ENCODE measurements at places on chromosomes 1 and 21.

GRCh38 chr21:45326169-45326851 lies 38.6 kb upstream of the POFUT2 start:
- DNase-seq, result no peak

- DNase-seq, result no peak
Measured at GRCh38 chr1:246218686-246219085, 288.4 kb downstream of the SMYD3 start.

DNA sequence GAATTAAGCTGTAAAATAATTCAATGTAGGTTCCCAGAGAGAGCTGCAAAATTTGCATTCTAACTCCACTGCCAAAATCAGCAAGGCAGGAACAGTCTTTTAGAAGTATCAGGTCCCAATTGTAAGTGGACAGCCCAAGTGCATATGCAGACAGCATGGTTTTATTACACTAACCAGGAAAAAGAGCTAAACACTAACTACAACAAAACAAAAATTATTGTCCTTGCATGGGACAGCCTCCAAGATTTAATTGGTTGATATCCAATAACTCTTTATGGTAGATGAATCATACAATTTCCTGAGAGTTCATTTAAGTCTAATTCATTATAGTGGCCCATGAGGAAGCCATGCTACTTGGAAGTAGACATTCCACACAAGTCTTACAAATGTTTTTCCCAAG lies 154.3 kb upstream of the ZNF648 start:
- no peak for DNase-seq

DNA sequence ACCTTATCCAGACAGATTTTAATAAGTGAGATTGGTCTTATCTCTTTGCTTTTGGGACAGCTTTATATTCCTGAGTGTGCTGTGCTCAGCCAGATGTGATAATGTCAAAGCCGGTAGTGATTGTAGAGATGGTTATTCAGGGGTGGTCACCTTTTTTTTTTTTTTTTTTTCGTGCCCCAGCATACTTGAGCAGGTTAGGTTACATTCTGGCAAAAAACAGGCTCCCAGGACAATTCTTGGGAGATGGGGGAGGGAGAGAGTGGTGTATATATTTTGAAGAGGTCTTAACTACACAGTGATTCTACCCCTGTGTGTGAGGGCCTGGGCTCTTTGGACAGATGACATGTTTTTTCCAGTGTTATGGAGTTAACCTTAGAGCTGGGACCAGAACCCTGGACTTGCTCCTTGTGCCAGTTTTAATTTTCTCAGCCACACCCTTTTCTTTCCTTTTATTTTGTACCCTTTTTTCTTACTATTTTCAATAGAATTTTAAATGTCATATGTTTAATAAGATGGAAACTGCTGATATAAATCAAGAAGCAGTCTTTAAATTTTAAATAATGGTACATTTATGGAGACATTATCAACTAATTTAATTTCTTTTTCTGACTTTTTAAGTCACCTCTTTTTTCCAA lies 88.4 kb downstream of the DYRK1A start:
- no peak for DNase-seq

DNA sequence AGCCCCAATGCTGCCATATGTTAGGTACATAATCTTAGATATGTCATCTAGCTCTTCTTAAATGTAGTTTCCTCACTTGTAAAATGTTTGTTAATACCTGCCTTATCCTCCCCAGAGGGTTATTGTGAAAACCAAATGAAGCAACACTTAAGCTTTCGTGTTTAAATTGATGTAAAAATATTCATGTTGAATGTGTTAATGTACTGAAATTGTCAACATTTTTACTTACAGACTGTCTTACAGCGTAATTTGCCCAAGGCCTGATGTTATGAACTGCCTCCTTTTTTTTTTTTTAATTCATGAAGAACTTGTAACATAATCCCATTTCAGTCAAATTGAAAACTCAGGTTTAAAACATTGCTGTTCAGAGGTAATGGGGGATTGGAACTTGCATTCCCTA lies 25.6 kb upstream of the ENAH start:
- DNase-seq, result no peak

DNA sequence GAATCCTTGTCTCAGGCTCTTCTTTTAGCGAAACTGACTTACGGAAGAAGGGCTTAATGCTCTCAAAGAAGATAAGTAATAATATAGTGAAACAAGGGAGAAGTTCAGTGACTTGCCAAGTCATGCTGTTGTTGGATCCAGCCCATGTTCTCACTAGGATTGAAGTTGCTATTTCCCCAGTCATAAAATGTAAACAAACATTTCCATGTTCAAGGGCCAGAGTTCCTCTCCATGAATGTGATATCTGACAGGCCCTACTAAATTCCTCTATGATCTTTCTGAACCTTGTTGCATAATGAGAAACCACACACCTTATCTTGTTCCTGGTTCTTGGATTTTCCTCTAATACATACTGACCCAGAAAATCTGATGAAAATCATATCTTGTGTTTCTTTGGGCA lies 876.5 kb upstream of the B3GALT2 start:
- DNase-seq, result no peak

GRCh38 chr1:87030740-87031690 lies 116.6 kb downstream of the HS2ST1 start:
- DNase-seq, result no peak

- no peak for DNase-seq
Measured at GRCh38 chr1:118151312-118151937, 33.6 kb downstream of the SPAG17 start.

- DNase-seq, result no peak
Measured at GRCh38 chr1:211327346-211327921, 801 bp downstream of the TRAF5 start.

DNA sequence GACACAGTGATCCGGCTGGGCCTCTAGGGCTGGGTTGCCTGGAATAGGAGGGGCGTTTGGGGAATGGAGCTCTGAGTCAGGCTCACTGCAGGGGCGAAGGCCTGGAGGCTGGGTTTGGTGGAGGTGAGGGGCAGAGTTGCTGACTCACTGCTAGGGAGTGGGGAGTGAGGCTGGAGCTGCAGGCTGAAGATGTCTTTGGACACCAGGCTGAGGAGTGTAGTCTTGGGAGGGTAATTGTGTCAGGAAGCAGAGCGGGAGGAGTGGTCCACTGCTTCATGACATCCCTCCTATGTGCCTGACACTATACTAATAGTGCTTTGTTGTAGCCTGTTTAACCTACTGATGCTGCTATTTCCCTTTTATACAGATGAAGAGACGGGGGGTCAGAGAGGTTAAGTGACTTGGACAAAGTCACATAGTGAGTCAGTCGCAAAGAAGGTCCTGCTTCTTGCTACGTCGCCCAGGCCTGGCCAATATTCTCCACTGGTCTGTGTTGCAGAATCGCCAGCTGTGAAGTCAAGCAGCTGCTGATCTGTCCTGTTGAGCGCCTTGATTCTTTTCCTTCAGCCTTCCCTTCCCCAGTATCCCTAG lies 13.6 kb downstream of the ACTL8 start:
- no peak for DNase-seq

- DNase-seq, result no peak
Measured at GRCh38 chr21:45152265-45152746, 77.9 kb downstream of the ADARB1 start.

DNA sequence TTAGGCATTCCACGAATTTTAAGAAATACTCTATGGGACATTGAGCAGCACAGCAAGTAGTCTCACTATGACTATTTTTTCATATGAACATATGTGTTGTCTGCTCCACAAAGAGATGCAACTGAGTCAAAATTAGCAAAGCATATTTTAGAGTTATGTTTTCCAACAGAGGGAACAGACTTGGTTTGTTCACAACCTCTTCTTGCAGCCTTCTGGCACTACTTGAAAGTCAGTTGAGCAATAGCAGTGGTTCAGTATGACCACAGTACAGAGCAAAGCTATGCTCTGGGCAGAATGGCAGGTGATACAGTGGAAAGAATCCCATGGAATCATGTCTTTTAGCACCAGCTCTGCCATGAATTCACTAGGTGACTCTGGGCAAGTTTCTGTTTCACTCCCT lies 5.2 kb downstream of the CCN1 start:
- no peak for DNase-seq

DNA sequence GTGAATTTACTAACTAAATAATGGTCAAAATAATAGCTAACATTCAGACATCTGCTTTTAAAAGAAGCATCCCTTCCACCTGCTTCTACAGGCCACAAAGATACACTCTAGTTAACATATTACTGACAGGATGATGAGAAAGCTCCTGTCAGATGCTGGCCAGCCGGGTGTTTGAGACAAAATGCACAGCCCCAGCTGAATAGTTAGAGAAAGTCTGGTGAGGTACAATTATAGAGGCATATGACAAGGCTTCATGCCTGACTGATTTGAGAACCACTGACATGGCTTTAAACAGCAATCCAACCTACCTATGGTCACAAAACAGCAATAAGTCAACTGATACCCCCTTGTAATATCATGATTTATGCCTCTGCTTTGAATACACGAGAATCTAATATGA lies 137.0 kb downstream of the DENND1B start:
- no peak for DNase-seq

DNA sequence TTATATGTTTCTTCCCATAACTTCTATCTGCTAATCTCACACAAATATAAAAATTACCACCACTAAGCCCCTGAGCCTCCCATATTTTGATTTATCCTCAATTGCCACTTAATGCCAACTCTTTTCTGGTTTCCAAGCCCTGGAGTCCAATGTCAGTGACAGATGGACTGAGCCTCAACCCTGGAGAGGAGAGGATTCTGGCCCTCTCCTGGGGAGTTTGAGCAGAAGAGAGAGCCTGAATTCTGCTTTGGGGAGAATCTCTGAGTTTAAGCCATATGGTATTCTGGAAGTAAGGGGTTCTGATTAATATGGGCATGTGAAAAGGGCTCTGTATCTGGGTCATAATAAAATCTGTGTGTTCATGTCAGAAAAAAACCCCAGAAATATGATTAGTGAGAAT lies 8.5 kb downstream of the CADM3 start:
- DNase-seq, result no peak

DNA sequence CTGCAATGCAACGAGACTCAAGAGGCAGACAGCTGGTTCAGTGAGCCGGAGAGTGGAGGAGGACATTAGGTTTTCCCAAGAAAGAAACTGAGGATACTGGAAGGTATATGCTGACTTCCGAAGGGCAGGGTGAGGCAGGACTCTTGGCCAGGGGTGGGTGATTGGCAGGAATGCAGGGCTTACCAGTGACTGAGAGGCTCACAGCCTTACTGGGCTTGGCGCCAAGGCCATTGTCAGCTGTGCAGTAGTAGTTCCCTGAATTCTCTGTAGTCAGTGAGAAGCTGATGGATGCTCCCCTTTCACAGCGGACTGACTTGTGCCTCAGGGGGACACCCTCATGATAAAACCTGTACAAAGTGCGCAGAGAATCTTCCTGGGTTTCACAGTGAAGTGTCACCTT lies 9.6 kb downstream of the FCRL5 start:
- no peak for DNase-seq

- no peak for DNase-seq
Measured at GRCh38 chr1:32336963-32337675, 1.1 kb upstream of the MARCKSL1 start.

DNA sequence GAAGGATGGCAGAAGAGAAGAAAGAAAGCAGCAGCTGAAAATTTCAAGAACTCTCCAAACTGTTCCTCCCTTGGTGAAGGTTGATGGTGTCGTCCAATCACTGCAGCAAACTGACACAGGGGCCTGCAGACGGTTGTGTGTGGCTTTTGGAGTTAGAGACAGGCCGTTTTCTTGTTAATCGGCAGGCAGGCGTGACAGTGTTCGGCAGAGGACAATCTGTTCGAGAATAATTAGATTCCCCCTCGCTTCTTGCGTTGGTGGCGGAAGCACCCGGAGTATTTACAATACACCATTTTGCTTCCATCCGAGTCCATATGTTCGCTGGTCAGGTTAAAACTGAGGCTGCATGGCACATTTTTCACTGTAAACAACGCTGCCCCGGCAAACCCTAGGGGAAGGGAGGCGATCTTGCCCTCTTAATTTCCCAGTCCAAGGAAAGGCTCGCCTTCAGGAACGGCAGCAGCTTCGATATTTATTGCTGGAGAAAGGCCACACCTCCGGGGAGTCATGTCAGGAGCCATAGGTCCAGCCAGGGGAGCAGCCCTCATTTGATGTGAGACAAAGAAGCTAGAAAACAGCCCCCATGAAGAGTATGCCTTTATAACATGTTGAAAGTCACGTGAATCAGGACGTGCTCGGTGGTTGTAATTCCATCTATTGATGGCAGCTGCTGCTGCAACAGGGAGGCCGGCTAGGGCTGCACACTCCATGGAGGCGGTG lies 360.1 kb downstream of the SMYD3 start:
- no peak for DNase-seq
